ENCODE measurements at places on chromosomes 2 and 18.

DNA sequence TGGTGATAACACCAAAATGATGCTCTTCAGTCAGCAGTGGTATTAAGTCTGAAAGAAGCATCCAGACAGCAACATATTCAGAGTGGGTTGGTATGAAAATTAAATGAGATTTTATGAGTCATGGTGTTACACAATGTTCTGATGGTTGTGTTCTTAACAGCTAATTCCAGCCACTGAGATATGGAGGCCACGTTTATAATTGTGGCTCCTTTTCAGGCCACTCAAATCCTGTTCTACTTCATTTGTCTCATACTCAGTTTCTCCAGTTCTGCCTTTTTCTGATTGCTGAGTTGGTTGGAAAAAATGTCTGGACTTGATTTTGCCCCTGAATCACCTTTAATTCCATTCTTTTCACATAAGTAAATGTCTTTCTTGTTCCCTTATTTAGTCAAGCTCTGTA, 162.7 kb upstream of the COL3A1 start:
- DNase-seq = no peak

GRCh38 chr2:162480067-162480466, 136.1 kb downstream of the GCA start:
- DNase-seq = no peak

GRCh38 chr2:203534621-203535077, 452 bp downstream of the RAPH1 start:
- peak; percentile 1 for DNase-seq

DNA sequence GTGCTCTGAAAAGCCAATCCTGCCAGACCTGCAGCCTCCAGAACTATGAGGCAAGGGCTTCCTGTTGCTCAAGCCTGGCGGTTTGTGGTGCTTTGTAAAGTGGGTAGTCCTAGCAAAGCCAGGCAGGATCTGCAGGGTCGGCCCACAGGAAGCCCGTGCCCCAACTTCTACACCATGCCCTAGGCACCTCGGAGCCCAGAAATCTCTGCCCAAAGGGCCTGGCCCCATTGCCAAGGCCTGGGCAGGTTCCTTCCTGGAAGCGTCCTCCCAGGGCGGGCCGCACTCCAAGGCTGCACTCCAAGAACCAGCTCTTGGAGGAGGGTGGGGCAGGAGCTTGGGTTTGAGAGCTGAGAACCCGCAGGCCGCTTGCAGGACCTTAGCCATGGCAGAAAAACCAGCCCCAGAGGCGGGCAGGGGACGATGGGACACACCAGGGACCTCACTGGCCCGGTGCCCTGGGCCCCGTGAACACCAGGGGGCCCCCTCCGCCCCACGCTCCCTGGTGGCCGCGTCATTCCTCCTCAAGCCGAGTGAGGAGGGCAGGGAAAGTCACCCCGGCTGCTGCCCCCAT, 37.2 kb upstream of the ID2 start:
- no peak for DNase-seq

GRCh38 chr2:125961739-125962138, 694.2 kb upstream of the GYPC start:
- no peak for DNase-seq

DNA sequence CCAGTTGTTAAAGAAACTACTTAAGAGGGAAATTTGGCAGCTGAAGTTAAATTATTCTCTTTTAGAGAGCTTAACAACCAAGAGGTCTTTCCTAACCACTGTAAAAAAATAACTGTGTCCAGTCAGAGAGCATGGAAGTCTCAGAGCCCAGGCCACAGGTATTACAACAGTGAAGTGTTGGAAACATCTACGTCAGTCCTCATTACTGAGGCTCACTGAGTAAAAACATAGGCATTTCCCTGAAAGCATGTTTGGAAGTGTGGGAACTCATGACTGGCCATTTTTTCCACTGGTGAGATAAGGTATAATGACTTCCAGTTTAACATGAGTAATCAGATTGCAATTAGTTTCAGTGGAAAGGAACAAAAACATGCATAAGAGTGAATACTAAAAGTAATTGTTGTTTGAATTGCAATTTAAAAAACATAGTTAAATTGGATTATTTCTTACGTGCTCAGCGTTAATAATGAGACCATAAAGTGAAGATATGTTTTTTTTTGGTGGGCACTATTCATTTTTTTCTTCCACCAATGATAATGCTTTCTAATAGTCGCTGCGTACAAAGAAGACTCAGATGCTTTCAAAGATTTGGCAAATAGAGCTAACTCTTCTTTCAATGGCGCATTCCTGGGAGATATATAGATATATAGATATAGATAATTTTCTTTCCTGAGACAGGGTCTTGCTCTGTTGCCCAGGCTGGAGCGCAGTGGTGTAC, 60.8 kb downstream of the EFEMP1 start:
- no peak for DNase-seq
